ENCODE measurements at places on chromosomes 1 and 21.

- DNase-seq = no peak
Observed at GRCh38 chr1:24920533-24920925, 9.5 kb downstream of the RUNX3 start.

DNA sequence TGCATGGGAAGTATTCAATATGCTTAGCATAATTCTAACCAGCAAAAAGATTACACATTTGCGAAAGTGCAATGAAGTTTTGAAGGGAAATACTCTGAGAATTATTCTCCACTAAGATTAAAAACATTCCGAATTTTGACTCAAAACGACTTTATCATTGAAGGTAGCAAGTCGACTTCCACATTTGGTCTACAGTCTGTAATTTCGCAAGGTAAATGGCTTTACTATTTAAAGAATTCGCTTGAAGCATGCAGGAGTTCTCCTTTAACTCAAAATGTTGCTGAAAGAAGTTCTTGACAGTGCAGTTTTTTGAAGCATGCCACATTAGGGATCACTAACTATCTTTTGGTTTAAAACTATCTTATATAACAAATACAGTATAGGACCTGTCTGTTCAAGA, 161.0 kb upstream of the HP1BP3 start:
- no peak for DNase-seq

DNA sequence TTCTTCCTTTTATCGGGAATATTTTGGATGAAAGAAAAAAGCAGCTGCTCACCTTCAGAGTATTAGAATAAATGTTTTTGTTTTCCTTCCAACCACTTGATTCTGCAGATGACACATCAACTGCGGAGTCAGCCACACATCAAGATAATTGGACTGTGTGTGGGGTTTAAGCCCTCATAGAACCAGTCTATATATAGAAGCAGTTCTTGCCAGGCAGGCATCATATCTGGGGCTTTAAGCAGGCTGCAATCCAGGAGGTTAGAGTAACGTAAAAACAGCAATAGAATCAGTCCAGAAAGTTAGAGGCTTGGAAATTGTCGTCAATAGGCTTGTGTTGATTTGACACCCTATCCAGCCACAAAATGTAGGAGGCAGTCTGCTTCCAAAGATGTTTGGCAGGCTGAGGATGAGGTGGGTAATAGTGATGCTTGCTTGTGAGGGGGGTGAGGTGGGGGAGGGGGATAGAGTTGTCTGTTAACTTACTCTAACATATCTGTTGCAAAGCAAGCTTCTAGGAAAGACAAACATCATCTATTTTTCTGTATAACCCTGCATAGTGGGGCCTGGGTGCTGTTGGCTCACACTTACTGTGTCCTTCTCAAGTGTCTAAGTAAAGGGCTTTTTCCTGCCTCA, 64.8 kb downstream of the PEX14 start:
- DNase-seq = no peak

DNA sequence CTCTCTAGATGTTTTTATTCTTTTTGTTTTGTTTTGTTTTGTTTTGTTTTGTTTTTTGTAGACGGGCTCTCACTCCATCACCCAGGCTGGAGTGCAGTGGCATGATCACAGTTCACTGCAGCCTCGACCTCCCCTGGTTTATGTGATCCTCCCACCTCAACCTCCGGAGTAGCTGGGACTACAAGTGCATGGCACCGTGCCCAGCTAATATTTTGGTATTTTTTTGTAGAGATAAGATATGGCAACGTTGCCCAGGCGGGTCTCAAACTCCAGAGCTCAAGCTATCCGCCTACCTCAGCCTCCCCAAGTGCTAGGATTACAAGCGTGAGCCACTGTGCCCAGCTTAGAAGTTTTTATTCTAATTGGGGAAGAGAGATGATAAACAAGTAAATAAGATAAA, 13.3 kb upstream of the TP53BP2 start:
- no peak for DNase-seq

GRCh38 chr21:45041351-45041805, 33.0 kb upstream of the ADARB1 start:
- DNase-seq = no peak

DNA sequence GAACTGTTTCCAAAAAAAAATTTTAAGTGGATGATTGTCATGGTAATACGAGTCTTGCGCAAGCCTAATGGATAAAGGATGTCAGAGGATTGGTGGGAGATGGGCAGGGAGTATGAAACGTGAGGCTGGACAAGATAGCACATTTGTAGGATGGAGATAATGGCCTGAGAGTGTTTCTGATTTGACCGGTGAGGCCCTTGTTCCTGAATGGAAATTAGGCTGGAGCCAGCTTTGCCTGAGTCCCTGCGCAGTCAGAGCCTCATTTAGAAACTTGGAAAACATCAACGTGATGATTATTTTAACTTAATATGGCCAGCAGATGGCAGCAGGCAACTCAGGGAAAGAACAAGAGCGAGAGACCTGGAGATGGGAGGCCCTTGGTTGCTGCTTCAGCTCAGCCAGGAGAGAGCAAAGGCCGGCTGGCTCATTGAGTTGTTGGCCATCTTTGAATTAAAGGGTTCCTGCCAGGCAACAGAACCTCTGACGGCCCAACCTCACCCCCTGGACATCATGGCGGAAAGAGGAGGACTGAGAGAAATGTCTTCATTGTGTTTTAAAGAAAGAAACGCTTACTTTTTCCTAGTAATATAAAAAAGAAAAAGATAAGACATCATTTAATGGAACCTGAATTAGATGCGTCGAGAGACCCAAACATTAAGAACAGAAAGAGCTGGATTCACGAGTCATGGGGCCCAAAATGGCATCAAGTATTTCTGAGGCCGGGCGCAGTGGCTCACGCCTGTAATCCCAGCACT, 80.3 kb downstream of the SELENOF start:
- DNase-seq = no peak

- peak; percentile 16 for DNase-seq
Observed at GRCh38 chr1:15027515-15027986, 126.0 kb upstream of the TMEM51 start.

- no peak for DNase-seq
Observed at GRCh38 chr1:98842241-98842640, 162.4 kb downstream of the PLPPR5 start.

- DNase-seq = no peak
Observed at GRCh38 chr1:246447501-246447900, 59.6 kb downstream of the SMYD3 start.

DNA sequence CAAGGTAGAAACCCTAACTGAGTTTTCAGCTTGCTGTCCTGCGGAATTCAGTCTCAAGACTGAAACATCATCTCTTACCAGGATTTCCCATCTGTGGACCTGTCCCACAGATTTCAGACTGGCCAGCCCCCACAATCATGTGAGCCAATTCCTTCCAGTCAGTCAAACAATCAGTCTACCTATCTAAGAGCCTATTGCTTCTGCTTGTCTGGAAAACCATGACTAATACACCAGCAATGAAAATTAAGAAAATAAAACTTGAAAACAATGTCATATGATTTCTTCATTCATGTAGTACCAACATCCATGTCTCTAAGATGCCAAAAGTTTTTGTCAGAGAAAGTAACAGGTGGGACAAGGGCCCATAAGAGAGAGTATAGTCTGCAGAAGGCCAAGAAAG, 57.6 kb upstream of the CRB1 start:
- no peak for DNase-seq

GRCh38 chr1:20343149-20343937, 52.7 kb downstream of the VWA5B1 start:
- no peak for DNase-seq

GRCh38 chr1:170618421-170618820, 45.5 kb upstream of the PRRX1 start:
- no peak for DNase-seq

DNA sequence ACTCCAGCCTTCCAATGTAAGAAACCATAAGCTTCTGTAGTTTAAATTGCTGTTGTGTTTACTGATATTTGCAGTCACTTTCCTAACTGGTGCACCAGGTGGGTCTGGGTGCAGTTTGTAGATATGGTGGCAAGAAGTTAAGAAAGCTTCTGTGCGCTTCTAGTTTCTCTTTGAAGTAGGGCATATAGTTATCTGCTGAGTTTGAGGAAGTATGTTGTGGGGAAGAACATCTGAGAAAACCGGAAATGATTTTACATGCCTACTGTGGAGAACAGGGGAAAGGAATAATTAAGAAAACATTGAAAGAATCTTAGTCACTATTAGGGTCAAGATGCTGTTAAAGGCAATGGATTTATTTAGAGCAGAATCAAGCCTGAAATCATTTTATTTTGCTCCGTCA, 14.9 kb upstream of the SLC44A5 start:
- DNase-seq = no peak

DNA sequence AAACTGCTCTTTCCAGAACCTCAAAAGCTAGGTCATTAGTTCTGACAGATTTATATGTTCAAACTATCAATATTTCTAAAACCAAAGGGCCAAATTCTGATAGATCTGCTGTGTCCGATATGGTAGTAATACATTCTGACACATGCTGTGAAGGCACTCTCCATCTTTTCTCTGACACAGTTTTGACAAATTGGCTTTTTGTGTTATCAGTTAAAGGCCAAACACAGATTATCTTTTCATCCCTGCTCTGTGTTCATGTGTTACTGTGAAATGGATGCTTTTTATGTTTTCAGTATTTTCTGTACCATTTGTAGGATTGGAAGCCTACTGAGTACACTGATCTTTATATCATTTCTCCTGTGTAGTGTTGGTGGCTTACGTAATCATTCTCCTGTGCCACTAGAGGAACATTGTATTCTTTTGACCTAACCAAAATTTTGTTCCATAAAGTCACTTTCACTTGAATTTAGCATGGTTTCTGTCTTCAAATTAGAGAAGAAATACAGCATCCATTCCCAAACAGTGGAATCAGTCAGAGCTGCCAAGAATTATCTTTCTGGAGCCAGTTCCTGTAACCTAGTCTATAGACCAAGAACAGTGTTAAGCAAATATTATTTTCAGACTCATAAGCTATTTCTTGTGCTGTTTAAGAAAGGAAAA, 137.2 kb downstream of the ADGRL2 start:
- DNase-seq = no peak

DNA sequence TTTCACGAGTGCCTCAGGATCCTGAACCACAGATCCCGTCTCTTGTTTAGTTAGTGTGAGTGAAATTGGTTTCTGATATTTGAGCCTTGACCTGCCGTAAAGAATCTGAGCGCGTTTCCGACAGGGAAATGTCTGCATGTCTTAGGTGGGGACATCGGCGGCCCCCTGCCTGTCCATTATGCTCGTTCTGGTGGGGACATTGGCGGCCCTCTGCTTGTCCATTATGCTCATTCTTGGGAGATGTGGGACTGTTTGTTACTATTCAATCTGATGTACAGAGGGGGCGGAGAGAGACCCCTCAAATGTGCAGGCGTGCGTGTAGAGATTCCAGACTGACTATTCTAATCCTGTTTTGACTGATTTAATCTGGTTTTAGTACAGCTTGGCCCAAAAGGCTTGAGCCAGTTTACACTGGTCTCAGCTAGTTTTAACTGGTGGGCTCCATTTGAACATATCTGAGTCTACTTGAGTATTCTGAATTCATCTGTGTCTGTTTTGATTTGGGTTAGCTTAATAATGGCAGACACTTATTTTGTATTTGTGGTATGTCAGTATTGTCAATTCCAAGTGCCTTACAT, 6.6 kb upstream of the TINAGL1 start:
- no peak for DNase-seq

- no peak for DNase-seq
Observed at GRCh38 chr1:5650283-5651026, 341.8 kb downstream of the NPHP4 start.

DNA sequence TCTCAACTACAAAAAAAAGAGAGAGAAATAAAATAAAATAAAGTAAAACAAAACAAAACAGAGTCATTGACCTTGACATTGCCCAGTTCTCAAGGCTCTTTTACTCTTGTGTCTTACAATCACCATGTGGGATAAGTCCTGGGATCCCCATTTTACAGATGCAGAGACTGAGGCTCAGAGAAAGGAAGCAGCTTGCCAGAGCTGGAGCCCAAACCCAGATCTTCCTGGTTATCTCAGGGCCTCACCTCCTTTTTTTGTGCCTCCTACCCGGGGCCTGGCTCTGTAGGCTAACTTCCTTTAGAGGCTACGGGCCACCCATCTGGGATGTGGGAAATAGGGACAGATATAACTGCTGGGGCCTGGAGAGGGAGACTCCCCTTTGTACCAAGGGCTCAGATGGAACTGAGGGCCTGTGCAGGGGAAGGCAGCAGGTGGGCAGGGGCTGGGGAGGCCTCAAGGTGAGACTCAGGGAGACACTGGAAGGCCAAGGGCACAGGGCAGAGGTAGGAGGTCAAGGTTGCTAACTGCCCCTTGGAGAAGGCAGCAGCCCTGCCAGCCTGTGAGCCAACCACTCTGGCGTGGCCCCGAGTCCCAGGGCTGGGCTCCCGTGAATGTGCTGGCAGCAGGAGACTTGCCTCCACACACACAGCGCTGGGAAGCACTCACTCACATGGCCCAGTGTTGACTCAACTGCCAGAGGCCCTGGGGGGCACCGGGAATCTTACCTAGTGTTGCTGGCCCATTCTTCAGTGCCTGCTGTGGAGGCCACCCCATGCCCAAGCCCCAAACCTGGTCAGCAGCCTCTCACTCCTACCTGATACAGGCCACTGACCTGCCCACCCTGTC, 6.5 kb upstream of the ECE1 start:
- no peak for DNase-seq

DNA sequence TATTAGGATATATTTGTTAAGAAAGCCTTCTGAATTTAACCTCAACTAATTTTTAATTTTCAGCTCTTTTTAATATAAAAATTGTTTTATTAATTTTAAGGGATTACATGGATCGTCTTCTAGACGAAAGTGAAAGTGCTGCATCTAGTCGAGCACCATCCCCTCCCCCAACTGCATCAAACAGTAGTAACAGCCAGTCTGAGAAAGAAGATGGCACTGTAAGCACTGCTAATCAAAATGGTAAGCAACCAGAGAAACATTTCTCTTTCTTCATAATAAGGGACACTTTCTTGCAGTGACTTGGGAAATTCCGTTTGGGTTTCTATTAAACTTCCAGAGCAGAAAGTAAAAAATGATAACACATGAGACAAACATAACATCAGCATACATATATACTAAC, 56.9 kb downstream of the MIER1 start:
- DNase-seq = no peak

DNA sequence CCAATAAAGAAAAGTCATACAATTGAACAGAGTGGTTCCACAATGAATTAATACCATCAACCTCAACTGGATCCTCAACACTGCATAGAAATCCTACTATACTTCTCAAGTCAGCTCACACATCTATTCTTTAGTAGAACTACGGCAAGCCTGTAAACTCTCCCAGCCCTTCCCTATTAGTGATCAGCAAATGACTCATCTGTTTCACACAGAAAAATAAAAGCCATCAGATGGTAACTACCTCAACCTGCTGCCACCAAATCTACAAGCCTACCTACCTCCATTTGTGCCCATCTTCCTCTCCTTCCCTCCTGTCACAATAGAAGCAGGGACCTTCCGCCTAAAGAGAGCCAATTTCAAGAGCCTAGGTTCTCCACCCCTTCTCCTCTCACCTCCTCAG, 63.6 kb downstream of the DMAP1 start:
- DNase-seq = no peak

- no peak for DNase-seq
Observed at GRCh38 chr1:43999455-43999854, 8.1 kb downstream of the CCDC24 start.

DNA sequence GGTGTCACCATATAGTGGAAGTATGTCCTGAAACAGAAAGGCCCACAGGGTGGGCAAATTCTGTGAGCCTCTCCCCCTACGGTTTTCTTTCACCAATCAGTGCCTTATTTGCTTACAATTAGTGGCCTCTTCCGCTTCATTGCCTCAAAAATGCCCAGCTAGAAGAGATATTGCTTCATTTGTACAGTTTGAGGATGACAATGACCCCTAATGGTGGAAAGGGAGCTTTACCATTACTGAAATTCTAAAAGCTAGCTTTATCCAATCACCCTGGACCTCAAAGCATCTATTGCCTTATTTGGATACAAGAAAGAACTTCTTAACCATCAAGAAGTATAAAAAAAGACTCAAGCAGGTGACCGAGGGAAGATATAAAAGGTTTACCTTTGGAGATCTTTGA, 49.6 kb downstream of the LRRC71 start:
- no peak for DNase-seq

Data from substantia nigra (tissue), 51 donors.